Stimulated activated CD8-positive, alpha-beta memory T cell treated with anti-CD3 and anti-CD28 coated beads, Interleukin-7, amount 100 ng/mL, for 48 hours (primary cell): ENCODE measurements at places on chromosomes 16 and 17.

- no peak for DNase-seq
Measured at GRCh38 chr16:49867796-49868668, 12.1 kb upstream of the ZNF423 start.

DNA sequence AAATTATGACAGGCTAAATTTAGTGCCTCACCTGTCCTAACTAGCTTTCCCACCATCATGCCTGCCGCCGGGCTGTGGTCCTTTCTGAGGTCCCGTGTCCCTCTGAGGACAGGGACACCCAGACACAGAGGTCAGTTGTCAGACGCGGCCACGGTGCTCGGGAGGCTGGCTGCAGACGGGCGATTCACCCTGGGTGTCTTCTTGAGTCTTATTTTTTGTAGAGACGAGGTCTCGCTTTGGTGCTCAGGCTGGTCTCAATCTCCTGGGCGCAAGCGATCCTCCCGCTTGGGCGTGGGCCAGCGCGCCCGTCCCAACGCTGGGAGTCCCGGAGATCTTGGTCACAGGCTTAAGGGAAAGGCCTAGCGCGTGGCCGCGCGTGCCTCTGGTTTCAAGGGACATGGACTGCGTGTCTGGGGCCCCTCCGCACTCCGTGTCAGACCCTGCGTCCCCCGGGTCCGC, 797 bp upstream of the RAB11FIP3 start:
- no peak for DNase-seq

- no peak for DNase-seq
Measured at GRCh38 chr16:8720080-8720966, 45.9 kb downstream of the ABAT start.

- no peak for DNase-seq
Measured at GRCh38 chr16:85480727-85481101, 132.4 kb upstream of the GSE1 start.

DNA sequence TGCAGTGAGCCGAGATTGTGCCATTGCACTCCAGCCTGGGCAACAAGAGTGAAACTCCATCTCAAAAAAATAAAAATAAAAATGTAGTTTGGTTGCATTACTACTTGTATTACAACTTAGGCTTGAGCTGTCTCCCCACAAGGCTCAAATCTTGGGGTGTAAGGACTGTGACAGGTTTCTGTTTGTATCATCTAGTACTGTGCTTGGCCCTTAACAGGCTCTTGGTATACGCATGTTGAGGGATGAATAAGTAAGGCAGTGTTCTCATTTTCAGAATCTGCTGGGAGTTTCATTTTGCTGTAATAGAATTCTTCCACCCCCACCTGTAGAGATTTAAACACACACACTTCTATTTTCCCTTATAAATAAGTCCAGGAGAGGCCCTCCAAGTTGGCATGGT, 289.4 kb upstream of the EEF2KMT start:
- DNase-seq = no peak
